ENCODE measurements at places on chromosomes 11 and 22.
A peak's percentile ranks its signal among the peaks of the same experiment; 100 is the strongest.

GRCh38 chr11:1969776-1970175 is 22.6 kb downstream of the MRPL23 start:
- DNase-seq: no peak

GRCh38 chr22:35905894-35906293 is 122.7 kb downstream of the RBFOX2 start:
- DNase-seq: no peak

GRCh38 chr11:95239871-95240649 is 9.1 kb upstream of the SESN3 start:
- no peak for DNase-seq

- DNase-seq: no peak
Observed at GRCh38 chr11:125448136-125448535, 47.9 kb downstream of the FEZ1 start.

DNA sequence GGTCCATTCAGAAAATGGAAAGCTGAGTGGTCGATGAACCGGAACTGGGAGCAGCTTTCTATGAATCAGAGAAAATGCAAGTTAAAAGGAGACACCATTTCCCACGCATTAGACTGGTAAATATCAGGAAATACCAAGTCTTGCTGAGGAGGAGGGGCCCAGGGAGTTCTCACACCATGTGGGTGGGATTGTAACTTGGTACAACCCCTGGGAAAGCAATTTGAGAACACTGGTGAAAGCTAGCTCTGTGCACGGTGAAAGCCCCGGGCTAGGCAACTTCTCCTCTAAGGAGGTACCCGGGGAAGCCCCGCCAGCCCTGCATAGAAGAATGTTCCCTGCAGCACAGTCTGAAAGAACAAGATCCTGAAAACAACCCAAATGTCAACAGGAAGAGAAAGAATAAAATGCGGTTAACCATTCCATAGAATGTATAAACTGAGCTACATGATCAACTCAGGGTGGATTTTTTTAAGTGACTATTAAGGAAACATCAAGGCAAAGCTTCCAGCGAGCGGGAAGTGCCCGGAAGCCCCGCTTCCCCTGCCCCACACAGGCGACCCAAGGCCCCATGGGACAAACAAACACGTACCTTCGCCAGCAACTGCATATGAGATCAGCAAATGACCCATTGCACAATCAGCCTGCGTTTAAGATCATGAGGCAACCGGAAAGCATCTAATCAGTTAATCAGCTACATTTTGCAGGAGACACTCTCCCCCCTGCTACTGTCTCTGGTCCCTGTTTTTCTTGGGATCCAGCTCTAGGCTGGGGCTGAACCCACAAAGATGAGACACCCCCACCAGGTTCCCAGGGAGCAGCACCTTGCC is 11.3 kb downstream of the SHANK2 start:
- no peak for DNase-seq

- no peak for DNase-seq
Observed at GRCh38 chr11:77084581-77085191, 17.9 kb downstream of the CAPN5 start.

- no peak for DNase-seq
Observed at GRCh38 chr11:111444040-111444439, 65.0 kb upstream of the POU2AF1 start.

GRCh38 chr11:86463120-86463519 is 88.4 kb downstream of the CCDC81 start:
- no peak for DNase-seq

DNA sequence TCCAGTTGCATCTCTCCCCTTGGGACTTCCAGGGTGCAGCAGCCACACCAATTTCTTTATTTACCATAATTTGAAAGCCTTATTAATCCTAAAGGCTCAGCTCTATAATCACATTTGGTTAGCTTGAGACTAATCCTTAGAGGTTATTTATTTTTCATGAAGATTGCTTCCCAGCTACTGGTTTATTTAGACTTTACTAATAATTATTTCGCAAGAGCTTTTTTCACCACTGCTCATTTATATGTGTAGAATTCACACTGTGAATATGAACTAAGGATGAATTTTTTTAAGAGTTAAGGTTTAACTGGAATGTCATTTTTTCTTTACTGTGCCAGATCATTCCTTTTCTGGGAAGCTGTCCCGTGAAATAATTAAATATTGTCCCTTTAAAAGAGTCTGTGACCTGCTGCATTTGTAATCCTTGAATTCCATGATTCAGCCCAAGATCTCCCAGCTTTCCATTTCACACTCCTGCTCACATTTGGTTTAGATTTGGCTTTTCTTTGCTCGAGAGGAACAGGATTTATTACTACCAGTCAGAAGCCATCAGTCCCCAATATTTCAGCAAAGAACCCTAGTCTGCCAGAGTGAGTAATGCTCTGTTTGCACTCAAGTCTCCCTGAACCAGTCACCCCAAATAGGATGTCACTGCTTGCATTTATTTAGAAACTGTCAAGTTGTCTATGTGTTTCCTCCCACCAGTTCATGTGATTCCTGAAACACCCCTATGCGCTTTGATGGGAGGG is 4.4 kb upstream of the CD44 start:
- no peak for DNase-seq

DNA sequence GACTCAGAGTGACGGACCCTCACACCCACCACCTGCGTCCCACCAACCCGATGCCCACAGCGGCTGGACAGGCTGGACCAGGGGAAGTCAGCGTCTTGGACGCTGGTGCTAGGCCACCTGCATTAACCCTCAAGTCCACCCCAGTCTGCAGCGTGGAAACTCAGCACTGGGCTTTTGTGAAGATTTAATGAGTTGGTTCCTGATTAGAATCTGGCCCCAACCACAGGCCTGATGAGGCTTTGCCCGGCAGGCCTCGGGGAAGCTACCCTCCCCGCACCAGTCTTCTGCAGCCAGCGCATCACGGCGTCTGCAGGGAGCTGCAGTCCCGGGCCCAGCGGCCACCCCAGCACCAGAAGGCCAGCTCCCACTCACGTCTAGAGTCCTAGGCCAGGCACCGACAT is 101.0 kb downstream of the BRD1 start:
- DNase-seq: no peak

DNA sequence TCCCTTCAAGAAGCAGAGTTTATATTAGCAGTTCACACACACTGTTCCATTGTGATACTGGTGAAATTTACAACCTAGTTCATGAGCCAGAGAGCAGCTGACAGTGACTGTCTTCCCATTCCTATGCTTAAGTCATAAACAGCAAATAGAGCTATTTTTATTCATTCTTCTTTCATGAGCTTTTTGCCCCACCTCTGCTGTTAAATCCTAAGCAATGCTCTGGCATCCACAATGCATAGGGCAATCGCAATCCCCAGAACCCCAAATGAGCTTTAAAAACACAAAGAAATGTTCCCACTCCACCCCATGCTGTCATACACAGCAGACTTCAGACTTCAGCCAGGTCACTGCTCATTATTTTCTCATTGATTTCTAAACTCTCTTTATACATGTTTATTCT is 307.5 kb downstream of the ETS1 start:
- no peak for DNase-seq

DNA sequence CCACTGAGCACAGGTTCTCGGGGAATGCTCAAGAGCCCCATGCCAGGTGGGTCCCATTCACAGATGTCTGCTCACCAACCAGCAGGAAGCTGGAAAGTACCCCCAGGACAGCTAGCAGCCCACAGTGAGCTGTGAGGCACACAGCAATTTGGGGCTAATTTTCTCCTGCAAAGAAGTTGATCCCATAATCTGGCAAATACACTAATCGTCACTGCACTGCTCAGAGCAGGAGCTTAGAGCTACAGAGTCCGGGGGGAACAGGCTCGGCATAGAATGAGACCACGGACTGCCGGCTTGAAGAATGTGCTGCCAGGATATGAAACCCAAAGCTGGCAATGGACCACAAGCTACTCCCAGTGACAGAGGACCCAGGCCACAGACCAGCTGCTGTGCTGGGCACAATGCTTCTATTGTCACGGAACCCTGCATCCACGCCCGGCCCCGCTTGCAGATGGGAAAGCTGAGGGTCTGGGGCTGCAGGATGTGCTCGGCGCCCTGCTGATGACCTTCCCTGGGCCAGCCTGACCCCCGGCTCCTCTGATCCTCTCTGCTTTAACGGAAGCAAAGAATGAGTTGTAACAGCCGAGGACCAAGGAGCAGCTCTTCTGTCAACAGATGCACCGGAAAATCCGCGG is 239.7 kb downstream of the CTTN start:
- DNase-seq: no peak

DNA sequence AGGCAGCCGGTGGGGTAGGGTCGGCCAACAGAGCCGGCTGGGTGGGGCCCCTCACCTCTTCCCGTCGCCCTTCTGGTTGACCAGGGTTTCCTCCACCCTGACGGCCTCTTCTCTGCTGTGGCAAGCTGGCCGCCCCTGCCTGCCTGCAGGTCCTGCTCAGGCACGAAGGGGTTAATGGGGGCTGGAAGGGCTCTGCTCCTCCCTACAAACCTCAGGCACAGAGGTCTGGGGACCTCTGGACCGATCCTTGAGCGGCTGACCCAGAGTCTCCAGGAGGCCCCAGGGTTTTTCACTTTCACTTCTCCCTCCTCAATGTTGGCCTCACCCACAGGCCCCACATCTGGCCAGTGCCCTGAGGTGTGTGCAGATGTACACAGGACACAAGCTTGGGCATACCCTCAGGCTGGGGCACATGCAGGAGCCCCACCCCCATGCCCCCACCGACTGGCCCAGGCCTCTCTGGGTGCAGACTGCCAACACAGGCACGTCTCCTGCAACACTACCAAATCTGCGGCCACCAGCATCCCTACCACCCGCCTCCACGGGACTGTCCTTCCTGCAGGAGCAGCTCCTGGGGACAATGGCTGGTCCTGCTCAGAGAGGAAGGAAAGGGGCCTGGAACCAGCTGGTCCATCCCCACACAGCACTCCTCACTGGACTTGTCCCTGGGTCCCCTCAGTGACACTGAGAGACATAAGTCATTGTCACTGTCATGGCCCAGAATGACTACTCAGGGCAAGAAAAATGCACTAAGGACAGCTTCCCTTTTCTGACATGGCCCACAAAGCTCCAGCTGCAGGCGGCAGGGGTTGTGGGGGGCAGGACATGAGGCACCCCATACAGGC is 3.2 kb upstream of the TBX1 start:
- DNase-seq: no peak

DNA sequence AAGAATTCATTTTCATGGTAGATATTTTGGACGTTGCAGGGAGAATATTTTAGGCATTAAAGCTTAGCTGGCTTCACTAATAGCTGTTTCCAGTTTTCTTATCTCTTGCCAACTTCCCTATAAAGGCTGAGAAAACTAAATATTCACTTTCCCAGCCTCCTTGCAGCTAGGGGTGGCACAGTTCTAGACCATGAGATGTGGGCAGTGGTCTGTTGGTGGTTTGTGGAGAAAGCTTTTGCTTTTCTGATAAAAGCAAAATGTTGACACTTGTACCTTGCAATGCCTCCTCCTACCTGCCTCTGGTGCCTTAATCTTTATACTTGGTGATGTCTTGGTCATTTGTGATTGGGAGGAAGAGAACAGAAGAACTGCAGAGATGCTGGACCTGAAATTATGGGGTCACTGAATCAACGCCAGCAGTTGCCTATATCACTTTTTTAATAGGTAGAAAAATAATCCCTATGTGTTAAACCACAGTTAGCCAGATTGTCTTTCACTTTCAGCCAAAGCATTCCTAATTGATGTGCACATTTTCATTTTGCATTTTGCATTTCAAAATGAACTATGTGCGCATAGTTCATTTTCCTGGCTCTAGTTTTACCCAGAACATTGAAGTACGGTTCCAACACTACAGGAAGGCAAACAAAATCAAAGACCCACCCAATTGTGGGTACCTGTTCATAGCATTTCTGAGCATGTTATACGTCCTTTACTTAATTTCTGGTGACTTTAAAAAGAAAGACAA is 24.9 kb upstream of the ABTB2 start:
- DNase-seq: no peak

- peak; percentile 74 for DNase-seq
Observed at GRCh38 chr11:304915-305843, 2.4 kb upstream of the IFITM2 start.

GRCh38 chr22:47621253-47621652 is 858.8 kb downstream of the TBC1D22A start:
- no peak for DNase-seq

- DNase-seq: no peak
Observed at GRCh38 chr11:60130496-60130895, 42.0 kb downstream of the MS4A2 start.

DNA sequence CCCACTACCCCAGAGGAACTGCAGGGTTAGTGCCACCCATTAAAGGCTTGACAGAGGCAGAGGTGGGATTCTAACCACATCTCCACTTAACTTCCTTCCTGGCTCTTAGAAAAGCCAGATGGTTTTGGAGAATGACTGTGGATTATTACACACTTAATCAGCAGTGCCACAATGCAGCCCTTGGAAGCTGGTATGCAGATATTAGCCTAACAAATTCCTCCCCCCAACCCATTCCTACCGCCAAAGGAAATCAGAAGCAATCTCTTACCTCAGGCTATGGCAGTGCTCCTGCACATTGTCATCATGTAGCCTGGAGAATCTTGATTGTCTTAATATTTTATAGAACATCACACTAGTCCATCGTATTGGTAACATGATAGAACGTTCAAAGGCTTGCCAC is 23.2 kb upstream of the NRGN start:
- DNase-seq: no peak

GRCh38 chr11:94309757-94310156 is 5.4 kb downstream of the IZUMO1R start:
- DNase-seq: no peak

DNA sequence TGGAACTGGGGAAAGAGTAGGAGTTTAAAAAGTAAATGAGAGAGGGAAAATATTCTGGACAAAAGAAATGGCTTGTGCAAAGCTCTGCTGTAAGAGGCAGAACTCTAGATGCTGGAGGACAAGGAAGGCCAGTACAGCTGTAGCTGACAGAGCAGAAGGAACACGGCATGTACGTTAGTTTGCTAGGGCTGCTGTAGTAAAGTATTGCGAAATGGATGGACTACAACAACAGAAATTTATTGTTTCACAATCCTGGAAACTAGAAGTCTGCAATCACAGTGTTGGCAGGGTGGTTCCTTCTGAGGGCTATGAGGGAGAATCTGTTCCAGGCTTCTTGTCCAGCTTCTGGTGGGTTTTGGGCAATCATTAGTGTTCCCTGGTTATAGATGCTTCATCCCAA is 454.4 kb downstream of the NTM start:
- DNase-seq: no peak

DNA sequence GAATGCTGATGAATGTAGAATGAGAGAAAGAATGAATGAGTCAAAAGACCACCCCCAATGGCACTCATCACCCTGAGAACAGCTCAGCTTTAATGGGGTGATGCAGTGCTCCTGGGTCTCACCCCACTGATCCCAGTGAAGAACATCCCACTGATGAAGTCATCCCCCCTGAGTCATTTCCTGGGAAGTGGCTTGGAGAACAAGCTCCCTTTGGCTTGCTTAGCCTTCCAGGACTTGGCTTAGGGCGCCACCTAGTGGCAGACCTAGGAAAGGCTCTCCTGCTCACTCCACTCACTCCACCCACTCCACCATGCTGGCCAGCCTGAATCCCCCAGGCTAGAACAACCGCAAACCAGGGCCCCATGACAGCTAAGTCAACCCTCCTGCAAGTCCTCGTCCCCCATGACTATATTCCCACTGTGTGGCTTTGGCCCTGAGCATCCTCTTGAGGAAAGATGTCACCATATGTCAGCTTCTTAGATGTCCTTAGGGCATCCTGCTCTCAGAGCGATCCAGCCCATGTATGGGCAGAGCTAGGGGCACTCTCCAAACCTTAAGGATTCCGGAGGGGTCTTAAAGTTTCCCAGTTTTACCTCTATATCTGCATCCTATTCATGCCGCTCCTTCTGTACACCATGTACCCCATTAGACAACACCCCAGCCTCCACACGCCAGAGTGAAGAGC is 17.8 kb upstream of the TMPRSS13 start:
- peak; percentile 84 for DNase-seq

Measured in CD4-positive, alpha-beta T cell treated with Interleukin-15 for 4 hours (primary cell).